Muscle of leg (tissue), 16 donors: ENCODE measurements at places on chromosomes 7 and 10. TPM values are rescaled to one million over a fixed set of nuclear protein-coding genes. Genes with fewer than 3 reads are reported as not detected.

The URGCP gene
- total RNA-seq, result 20.7 TPM

The CNPY1 gene
- total RNA-seq, result 0.18 TPM

The SLC26A3 gene
- total RNA-seq, result not detected

The NAT16 gene
- not detected for total RNA-seq

The OSBPL3 gene
- 3.0 TPM for total RNA-seq

The HOGA1 gene
- 0.89 TPM for total RNA-seq

The AKR1C1 gene
- total RNA-seq, result 6.5 TPM

The ZNF804B gene
- under 0.01 TPM for total RNA-seq

The TAC1 gene
- 2.0 TPM for total RNA-seq

GRCh38 chr10:73910764-73911552 is at the start of gene PLAU:
Gene PLAU, plus strand, starts transcription at chr10:73911132. Its CDS starts 424 bp downstream, at chr10:73911556.
- peaks cover 86% of the 10 kb centered on the region for H3K4me1 ChIP-seq
- H3K36me3 ChIP-seq, result peaks cover 34% of the 10 kb centered on the region
- H3K27ac ChIP-seq, result peak within 1 kb of the TSS; percentile 70
- DNase-seq, result peak; percentile 73

GRCh38 chr10:113576852-113577251 is 24.0 kb downstream of the HABP2 start:
- H3K27me3 ChIP-seq, result peaks cover 1% of the 10 kb centered on the region
- H3K36me3 ChIP-seq, result no peaks in the 10 kb centered on the region
- no peak overlapping the region for H3K27ac ChIP-seq
- H3K4me3 ChIP-seq, result no peak overlapping the region
- no peaks in the 10 kb centered on the region for H3K4me1 ChIP-seq

- H3K36me3 ChIP-seq, result no peaks in the 10 kb centered on the region
- no peak overlapping the region for H3K27ac ChIP-seq
- H3K4me3 ChIP-seq, result no peak overlapping the region
- no peaks in the 10 kb centered on the region for H3K4me1 ChIP-seq
- DNase-seq, result no peak
- H3K27me3 ChIP-seq, result no peaks in the 10 kb centered on the region
Observed at GRCh38 chr7:27564881-27565482, 97.7 kb downstream of the HIBADH start.

DNA sequence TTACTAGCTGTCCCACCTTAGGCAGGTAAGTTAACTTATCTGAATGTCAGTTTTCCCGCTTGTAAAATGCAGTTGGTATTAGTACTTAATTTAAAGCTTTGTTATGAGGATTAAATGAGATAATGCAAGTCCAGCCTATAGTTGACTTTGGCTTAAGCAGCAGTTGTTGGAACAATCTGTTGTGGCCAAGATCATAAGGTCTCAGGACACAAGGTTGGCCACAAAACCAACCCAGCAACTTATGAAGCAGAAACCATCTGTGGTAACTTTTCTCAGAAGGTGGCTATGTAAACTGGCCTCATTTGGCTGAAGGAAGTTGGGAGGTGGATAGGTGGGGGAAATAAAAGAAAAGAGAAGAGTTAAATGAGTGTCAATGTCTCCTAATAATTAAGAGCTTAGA is 29.4 kb downstream of the ENTPD1 start:
- H3K27me3 ChIP-seq, result no peaks in the 10 kb centered on the region
- H3K36me3 ChIP-seq, result no peaks in the 10 kb centered on the region

- no peak for DNase-seq
- no peak overlapping the region for H3K4me3 ChIP-seq
- no peaks in the 10 kb centered on the region for H3K27me3 ChIP-seq
- peaks cover 54% of the 10 kb centered on the region for H3K4me1 ChIP-seq
- H3K36me3 ChIP-seq, result no peaks in the 10 kb centered on the region
Observed at GRCh38 chr10:132467464-132468149, 70.0 kb upstream of the INPP5A start.

- no peaks in the 10 kb centered on the region for H3K4me1 ChIP-seq
- no peak overlapping the region for H3K4me3 ChIP-seq
- no peaks in the 10 kb centered on the region for H3K27me3 ChIP-seq
- peaks cover 9% of the 10 kb centered on the region for H3K36me3 ChIP-seq
- no peak overlapping the region for H3K27ac ChIP-seq
- DNase-seq, result no peak
Observed at GRCh38 chr10:59271160-59271559, 91.2 kb downstream of the FAM13C start.

- no peak overlapping the region for H3K27ac ChIP-seq
- H3K4me1 ChIP-seq, result no peaks in the 10 kb centered on the region
- H3K4me3 ChIP-seq, result no peak overlapping the region
- peaks cover 3% of the 10 kb centered on the region for H3K27me3 ChIP-seq
- no peaks in the 10 kb centered on the region for H3K36me3 ChIP-seq
Observed at GRCh38 chr10:14681305-14681704, 93.4 kb downstream of the FAM107B start.

DNA sequence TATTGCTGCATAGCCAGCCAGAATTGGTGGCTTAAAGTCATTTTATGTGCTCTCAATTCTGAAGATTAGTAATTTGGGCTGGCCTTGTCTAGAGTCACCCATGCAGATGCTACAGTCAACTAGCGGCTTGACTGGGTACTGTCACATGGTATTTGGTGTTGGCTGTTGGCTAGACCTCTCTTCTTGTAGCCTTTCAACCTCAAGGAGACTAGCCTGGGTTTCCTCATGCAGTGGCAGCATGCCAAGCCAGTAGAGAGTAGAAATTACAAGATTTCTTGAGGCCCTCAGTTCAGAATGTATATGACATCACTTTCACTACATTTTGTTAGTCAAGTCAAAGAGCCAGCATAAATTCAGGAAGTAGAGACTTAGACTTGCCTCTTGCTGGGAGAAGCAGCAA is 3.7 kb upstream of the ZNF800 start:
- no peaks in the 10 kb centered on the region for H3K36me3 ChIP-seq
- peaks cover 2% of the 10 kb centered on the region for H3K27me3 ChIP-seq
- H3K27ac ChIP-seq, result no peak overlapping the region
- H3K4me3 ChIP-seq, result no peak overlapping the region
- DNase-seq, result no peak

GRCh38 chr10:14660831-14661230 is 113.9 kb downstream of the FAM107B start:
- H3K4me1 ChIP-seq, result no peaks in the 10 kb centered on the region
- H3K27ac ChIP-seq, result no peak overlapping the region
- H3K27me3 ChIP-seq, result peaks cover 2% of the 10 kb centered on the region
- H3K36me3 ChIP-seq, result no peaks in the 10 kb centered on the region

GRCh38 chr7:24622646-24623182 is 49.5 kb downstream of the PALS2 start:
- H3K36me3 ChIP-seq, result no peaks in the 10 kb centered on the region
- DNase-seq, result no peak
- H3K4me3 ChIP-seq, result no peak overlapping the region
- no peak overlapping the region for H3K27ac ChIP-seq
- no peaks in the 10 kb centered on the region for H3K4me1 ChIP-seq

DNA sequence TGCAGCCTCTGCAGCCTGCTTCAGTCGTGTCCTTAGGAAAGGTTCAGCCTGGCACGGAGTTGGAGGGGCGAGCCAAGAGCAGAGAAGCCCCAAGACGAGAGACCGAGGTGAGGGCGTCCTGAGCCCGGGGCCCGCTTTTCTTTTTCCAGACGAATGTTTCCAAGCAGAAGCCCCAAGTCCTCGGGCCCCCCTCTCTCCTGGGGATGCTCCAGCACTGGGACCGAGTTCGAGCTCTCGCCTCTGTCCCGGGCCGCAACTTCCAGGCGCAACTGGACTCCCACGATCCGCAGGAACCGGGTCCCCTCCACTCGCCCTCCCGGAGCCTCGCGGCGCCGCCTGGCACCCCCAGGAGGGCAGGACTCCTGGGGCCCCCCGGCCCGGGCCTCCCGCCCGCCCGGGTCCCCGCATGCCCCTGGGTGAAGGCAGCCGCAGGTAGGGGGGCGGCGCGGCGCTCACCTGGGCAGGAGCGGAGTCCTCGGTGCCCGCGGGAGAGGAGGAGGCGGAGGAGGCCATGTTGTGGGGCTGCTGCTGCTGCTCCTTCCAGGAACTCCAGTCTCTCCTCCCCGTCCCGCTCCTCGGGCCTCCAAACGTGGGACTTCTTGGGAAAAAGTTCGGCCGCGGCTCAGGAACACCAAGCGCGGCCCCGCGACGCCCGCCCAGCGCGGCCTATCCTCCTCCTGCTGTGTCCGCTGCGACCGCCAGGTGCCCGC is 45.3 kb upstream of the CDK1 start:
- peaks cover 36% of the 10 kb centered on the region for H3K27me3 ChIP-seq
- H3K4me3 ChIP-seq, result peak overlapping the region; percentile 39
- DNase-seq, result peak; percentile 45
- H3K36me3 ChIP-seq, result no peaks in the 10 kb centered on the region
- H3K4me1 ChIP-seq, result peaks cover 3% of the 10 kb centered on the region

DNA sequence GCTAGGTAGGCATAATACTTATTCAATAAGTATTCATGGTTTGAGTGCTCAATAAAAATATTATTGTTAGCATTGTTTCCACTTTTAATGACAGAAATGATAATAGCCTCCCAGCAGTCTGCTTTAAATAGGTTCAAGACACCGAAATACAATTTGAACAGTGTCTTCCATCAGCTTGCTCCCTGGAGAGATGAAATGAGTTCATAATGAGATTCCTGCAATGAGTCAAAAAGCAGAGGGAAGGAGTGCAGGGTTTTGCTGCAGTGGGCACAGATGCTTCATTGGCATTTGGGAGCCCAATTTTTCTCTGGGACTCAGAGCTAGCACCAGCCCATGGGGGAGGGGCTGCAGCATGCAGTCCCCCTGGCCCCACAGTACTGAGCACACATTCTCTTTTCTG is 32.6 kb upstream of the CHCHD3 start:
- no peak overlapping the region for H3K4me3 ChIP-seq
- peaks cover 13% of the 10 kb centered on the region for H3K27me3 ChIP-seq
- no peaks in the 10 kb centered on the region for H3K36me3 ChIP-seq
- no peak overlapping the region for H3K27ac ChIP-seq
- H3K4me1 ChIP-seq, result peaks cover 6% of the 10 kb centered on the region
- no peak for DNase-seq

DNA sequence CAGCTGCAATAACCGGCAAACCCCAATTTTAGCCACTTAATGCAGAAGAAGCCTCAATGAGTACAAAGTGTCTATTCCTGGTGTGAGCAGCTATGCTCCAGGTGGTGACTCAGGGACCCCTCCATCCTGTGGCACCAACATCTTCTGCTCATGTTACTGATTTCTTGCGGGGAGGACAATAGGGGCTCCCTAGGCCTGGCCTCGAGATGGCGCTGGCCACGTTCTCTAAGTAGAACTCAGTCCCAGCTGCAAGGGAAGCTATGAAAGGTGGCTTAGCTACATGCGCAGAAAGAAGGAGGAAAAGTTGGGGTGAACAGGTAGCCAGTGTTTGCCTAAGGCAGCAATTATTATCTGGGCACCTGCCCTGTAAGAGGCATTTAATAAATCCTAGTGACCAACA is 6.6 kb downstream of the GJD4 start:
- no peak for DNase-seq
- H3K4me3 ChIP-seq, result no peak overlapping the region
- H3K4me1 ChIP-seq, result peaks cover 10% of the 10 kb centered on the region
- no peaks in the 10 kb centered on the region for H3K36me3 ChIP-seq
- H3K27me3 ChIP-seq, result peaks cover 7% of the 10 kb centered on the region

GRCh38 chr7:40077849-40078248 is 56.6 kb downstream of the MPLKIP start:
- H3K36me3 ChIP-seq, result peaks cover 4% of the 10 kb centered on the region
- H3K4me3 ChIP-seq, result no peak overlapping the region
- H3K27me3 ChIP-seq, result no peaks in the 10 kb centered on the region
- no peak overlapping the region for H3K27ac ChIP-seq
- no peaks in the 10 kb centered on the region for H3K4me1 ChIP-seq
- DNase-seq, result no peak

DNA sequence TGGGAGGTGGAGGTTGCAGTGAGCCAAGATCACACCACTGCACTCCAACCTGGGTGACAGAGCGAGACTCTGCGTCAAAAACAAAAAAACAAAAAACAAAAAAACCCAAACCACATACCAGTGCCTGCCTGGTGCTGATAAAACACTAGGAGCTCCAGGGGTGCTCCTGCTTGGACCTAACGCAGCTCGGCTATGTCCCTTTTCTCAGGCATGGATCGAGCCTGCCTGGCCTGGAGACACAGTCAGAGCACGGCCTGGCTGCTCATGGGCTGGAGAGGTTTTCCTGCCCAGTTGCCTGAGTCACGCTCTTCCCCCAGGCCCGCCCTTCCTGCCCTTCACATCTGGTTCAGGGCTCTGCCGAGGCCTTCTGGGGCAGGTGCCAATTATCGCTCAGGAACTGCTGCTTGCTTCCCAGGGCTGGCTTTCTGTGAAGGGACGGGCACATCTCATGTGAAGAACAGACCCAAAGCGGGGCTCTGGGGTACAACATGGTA is 12.6 kb upstream of the NPFFR1 start:
- H3K4me3 ChIP-seq, result no peak overlapping the region
- peaks cover 16% of the 10 kb centered on the region for H3K36me3 ChIP-seq
- H3K27ac ChIP-seq, result peak overlapping the region; percentile 72
- peaks cover 15% of the 10 kb centered on the region for H3K4me1 ChIP-seq
- peaks cover 3% of the 10 kb centered on the region for H3K27me3 ChIP-seq

- no peaks in the 10 kb centered on the region for H3K36me3 ChIP-seq
- H3K4me3 ChIP-seq, result no peak overlapping the region
- no peak for DNase-seq
- no peaks in the 10 kb centered on the region for H3K27me3 ChIP-seq
- no peak overlapping the region for H3K27ac ChIP-seq
Observed at GRCh38 chr7:12607134-12607533, 36.6 kb downstream of the SCIN start.

GRCh38 chr10:108051218-108051617 is 886.7 kb upstream of the SORCS1 start:
- no peak overlapping the region for H3K27ac ChIP-seq
- no peaks in the 10 kb centered on the region for H3K27me3 ChIP-seq
- no peaks in the 10 kb centered on the region for H3K4me1 ChIP-seq
- no peak overlapping the region for H3K4me3 ChIP-seq
- H3K36me3 ChIP-seq, result no peaks in the 10 kb centered on the region

DNA sequence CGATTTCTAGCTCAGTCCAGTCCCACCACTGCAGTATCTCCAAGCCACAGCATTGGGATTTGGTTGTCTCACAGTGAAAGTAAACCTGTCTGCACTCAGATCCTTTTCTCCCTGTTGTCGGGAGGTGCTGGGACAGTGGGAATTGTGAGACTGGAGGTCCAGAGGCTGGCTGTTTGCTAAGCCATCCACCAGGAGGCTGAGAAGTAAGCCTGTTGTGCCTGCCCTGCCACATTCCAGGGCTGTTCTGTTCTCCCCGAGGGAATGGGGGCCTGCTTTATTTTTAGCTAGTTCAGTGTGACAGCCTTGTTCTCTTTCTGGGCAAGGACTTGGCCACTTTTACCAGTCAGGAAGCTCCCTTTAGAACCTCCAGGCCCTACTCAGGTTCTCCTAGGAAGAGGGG is 54.9 kb downstream of the HK1 start:
- no peak for DNase-seq
- no peaks in the 10 kb centered on the region for H3K27me3 ChIP-seq
- H3K27ac ChIP-seq, result peak overlapping the region; percentile 59
- H3K4me3 ChIP-seq, result no peak overlapping the region
- H3K4me1 ChIP-seq, result peaks cover 45% of the 10 kb centered on the region

- DNase-seq, result no peak
- no peaks in the 10 kb centered on the region for H3K4me1 ChIP-seq
- no peak overlapping the region for H3K27ac ChIP-seq
- no peak overlapping the region for H3K4me3 ChIP-seq
- no peaks in the 10 kb centered on the region for H3K36me3 ChIP-seq
Observed at GRCh38 chr7:68476966-68477365, 1121.3 kb upstream of the AUTS2 start.

- peaks cover 21% of the 10 kb centered on the region for H3K4me1 ChIP-seq
- H3K27ac ChIP-seq, result no peak overlapping the region
- no peaks in the 10 kb centered on the region for H3K27me3 ChIP-seq
Observed at GRCh38 chr10:113094114-113094486, 144.1 kb downstream of the TCF7L2 start.

- H3K27ac ChIP-seq, result no peak overlapping the region
- no peak overlapping the region for H3K4me3 ChIP-seq
- DNase-seq, result no peak
- peaks cover 14% of the 10 kb centered on the region for H3K36me3 ChIP-seq
- H3K27me3 ChIP-seq, result no peaks in the 10 kb centered on the region
- peaks cover 6% of the 10 kb centered on the region for H3K4me1 ChIP-seq
Observed at GRCh38 chr7:129161524-129162225, 17.2 kb downstream of the TSPAN33 start.
